ENCODE measurements at places on chromosomes 2 and 18.

DNA sequence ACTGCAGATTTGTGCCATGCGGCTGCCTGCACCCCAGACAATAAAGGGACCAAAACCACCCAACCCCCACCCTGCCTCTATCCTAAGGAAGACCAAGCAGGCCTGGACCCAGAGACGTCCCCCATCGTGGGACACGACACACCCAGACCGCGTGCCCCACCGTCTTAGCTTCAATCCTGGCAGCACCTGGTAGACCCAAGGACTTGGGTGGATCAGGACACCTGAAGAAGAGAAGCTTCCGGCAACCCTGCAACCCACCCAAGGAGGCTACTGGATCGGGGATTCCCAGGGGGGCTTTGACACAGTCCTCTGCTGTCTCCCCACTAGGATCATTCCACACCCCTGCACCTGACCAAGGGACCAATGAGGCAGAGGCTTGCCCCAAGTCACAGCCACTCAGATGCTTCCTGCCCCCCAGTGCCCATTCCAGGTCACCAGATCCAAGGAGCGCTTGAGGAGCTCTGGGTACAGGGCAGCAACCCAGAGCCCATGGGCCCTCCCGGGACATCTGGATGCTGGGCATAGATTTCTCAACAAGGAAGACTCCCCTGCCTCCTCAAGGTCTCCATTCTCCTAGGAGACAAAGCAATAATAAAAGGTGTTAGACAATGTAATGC, 3.6 kb downstream of the ALPI start:
- no peak for DNase-seq

- no peak for DNase-seq
Observed at GRCh38 chr2:10120877-10121574, 1.5 kb upstream of the RRM2 start.

- DNase-seq = no peak
Observed at GRCh38 chr2:241255542-241256167, 59.8 kb downstream of the HDLBP start.

DNA sequence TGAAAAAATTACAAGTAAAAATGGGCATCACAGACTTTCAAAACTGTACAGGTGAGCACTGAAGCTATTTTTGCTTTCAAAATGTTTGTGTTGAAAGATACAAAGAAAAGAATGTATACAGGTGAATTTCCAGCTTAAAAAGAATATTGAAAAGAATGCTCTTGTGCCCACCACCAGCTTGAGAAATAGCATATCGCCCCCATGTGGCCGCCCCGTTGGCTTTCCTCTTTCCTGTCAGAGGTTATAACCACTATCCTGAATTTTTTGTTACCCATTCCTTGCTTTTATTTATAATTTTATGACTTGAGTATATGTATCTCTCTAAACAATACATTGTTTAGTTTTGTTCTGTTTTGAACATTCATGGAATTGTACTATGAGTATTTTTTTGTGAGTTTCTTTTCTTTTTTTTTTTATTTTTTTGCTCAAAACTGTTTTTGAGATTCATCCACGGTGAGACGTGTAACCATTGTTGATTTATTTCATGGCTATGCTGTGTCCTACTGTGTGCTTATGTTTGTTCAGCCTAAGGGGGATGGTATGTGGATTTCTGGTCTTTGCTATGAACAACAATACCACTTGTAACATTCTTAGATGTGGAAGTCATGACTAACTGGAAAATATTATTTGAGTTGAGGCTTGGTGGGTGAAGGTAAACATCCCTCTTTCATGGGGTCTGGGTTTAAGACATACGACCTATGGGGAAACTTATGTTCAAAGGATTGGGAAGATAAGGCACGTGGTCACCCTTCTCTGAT, 11.6 kb downstream of the TRPM8 start:
- no peak for DNase-seq
